ENCODE measurements at places on chromosomes 12 and 14. TPM values are rescaled to one million over a fixed set of nuclear protein-coding genes. Genes with fewer than 3 reads are reported as not detected.

The KLRD1 gene
- 0.27 TPM for total RNA-seq

The HECTD1 gene
- total RNA-seq = 160 TPM

GRCh38 chr14:52733824-52734223 lies 3.9 kb downstream of the STYX start:
- DNase-seq = no peak

DNA sequence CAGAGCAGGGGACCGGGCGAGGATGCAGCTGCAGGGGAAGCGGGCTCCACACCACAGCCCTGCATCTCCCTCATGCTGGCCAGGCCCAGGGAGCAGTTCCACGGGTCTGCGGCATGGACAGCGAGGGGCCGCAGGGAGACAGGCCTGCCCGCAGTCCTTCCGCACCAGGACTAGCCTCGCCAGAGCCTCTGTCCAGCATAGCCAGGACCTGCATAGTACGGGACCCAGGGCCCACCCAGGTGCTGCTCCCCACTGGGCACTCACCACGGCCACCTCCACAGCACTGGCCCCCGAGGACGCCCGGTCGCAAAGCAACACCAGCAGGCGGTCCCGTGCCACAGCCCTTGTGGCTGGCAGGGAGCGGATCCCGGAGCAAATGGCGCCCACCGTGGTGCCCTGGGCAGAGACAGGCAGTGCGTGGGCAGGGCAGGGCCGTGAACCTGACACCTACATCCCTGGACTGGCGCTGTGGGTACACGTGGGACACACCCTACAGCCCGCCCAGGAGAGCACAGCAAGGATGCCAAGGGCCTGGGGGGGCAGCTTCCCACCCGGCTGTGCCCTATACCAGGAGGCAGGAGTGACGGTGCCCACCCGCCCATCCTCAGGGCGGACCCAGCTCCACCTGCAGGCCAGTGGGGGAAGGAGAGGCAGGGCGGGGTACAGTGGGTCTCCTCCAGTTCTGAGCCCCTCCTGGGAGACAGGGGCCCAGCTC lies 23.8 kb downstream of the JAG2 start:
- DNase-seq = no peak

DNA sequence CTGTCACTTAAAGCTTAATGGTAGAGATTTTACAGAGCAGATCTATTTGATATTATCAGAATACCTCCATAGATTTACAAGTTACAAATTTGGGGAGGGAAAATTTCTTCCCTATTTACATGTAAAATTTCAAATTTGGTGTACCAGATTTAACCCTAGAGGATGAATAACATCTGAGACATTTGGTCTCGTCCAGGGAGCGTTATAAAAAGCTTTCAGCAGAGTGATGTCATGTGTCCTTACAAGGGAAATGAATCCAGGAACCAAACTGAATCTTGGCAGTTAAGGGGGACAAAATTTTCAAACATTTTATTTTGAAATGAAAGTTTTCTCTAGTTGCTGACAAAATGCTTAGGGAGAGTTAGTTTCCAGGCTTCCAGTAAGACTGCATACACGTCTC lies 4.5 kb upstream of the CDK17 start:
- no peak for DNase-seq
